Stimulated activated CD4-positive, alpha-beta T cell treated with anti-CD3 and anti-CD28 coated beads, TNF-alpha, amount 100 ng/mL, for 4 hours (primary cell): ENCODE measurements at places on chromosomes 16 and 17.

DNA sequence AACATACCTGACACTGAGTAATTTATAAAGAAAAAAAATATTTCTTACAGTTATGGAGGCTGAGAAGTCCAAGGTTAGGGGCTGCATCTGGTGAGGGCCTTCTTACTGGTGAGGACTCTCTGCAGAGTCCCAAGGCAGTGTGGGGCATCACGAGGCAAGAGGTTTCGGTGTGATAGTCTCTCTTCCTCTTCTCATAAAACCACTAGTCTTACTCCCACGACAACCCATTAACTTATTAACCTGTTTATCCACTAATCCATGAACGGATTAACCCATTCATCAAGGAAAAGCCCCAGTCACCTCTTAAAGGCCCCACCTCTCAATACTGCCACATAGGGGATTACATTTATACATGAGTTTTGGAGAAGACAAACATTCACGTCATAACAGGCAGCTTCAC, 20.1 kb downstream of the CIITA start:
- no peak for DNase-seq

GRCh38 chr17:40850293-40850972, 16.6 kb downstream of the KRT12 start:
- DNase-seq, result no peak

DNA sequence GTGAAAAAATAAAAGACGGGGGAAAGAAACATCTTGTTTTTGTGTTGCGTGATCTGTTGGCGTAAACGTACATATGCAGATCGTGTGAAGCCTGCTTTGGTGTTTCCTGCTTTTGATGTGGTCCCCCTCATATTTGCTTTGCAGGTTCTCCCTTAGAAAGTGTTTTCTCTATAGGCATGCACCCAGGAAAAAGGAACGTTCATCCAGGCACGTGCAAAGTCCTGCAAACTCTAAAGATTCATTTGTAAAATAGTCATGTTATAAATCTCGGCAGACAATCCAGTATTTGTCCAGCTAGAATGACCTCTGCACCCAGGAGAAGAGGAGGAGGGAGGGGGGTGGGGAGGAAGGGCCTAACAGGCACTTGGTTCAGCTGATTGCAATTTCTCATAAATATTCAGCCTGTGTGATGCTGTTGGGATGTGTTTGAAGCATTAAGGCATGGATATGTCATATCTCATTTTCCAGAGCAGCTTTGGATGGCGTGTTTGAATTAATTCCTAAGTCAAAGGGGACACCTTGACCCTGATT, 40.3 kb upstream of the DDX52 start:
- no peak for DNase-seq

DNA sequence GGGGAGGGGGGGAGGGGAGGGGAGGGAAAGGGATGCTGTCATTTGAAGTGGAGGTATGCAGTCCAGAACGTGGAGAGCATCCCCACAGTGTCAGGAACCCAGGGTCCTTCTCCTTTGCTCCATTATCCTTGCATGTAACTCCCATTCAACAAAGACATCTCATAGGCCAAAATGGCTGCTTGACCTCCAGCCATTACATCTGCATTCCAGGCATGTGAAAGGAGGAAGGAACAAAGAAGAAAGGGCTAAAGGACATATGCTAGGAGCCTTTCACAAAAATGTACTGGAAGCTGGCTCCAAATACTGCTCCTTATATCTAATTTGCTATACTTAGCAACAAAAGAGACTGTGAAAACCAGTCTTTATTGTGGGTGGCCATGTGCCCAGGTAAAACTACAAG, 87.0 kb upstream of the CRHR1 start:
- DNase-seq, result no peak

- no peak for DNase-seq
Measured at GRCh38 chr17:81546906-81547613, 5.1 kb downstream of the FAAP100 start.

GRCh38 chr17:8382052-8382879, 727 bp downstream of the RPL26 start:
- no peak for DNase-seq

DNA sequence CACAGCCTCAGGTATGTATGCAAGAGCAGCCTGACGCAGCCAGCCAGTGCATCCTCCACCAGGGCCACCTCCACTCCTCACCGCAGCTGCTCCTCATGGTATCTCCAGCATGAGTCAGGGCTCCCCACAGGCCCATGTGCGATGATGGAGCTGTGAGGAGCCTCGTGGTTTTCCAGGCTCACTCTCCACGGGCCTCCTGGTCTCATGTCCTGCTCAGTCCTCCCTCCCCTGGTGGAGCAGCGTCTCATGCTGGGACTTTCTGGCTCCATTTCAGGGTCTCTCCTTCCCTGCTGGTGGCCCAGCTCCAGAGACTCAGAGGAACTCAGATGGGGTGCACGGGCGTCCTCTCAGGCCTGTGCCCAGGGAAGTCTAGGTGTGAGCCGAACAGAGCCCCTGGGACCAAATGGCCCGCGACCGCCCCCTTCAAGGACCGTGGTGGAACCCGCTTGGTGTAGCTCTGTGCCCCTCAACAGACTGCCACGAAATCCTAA, 70.4 kb downstream of the METRNL start:
- no peak for DNase-seq

GRCh38 chr17:66706851-66707450, 128.0 kb upstream of the CACNG5 start:
- no peak for DNase-seq

GRCh38 chr17:17940441-17940911, 31.7 kb downstream of the TOM1L2 start:
- no peak for DNase-seq
